Activated CD4-positive, CD25-positive, alpha-beta regulatory T cell treated with anti-CD3 and anti-CD28 coated beads, Interleukin-2, amount 50 U/mL, for 16 hours (primary cell): ENCODE measurements at places on chromosomes 13 and 19.

- no peak for DNase-seq
Measured at GRCh38 chr13:30851697-30852096, 54.4 kb upstream of the MEDAG start.

- no peak for DNase-seq
Measured at GRCh38 chr19:46579361-46579879, 21.7 kb upstream of the CALM3 start.

- no peak for DNase-seq
Measured at GRCh38 chr19:45168767-45169351, 8.1 kb upstream of the NKPD1 start.

- no peak for DNase-seq
Measured at GRCh38 chr19:52786078-52786463, 520 bp downstream of the ZNF600 start.

- DNase-seq: no peak
Measured at GRCh38 chr19:38731654-38732301, 12.5 kb downstream of the CAPN12 start.

- no peak for DNase-seq
Measured at GRCh38 chr13:40996426-40997092, 22.6 kb downstream of the ELF1 start.

- no peak for DNase-seq
Measured at GRCh38 chr19:28502879-28503734, 709.8 kb downstream of the UQCRFS1 start.

DNA sequence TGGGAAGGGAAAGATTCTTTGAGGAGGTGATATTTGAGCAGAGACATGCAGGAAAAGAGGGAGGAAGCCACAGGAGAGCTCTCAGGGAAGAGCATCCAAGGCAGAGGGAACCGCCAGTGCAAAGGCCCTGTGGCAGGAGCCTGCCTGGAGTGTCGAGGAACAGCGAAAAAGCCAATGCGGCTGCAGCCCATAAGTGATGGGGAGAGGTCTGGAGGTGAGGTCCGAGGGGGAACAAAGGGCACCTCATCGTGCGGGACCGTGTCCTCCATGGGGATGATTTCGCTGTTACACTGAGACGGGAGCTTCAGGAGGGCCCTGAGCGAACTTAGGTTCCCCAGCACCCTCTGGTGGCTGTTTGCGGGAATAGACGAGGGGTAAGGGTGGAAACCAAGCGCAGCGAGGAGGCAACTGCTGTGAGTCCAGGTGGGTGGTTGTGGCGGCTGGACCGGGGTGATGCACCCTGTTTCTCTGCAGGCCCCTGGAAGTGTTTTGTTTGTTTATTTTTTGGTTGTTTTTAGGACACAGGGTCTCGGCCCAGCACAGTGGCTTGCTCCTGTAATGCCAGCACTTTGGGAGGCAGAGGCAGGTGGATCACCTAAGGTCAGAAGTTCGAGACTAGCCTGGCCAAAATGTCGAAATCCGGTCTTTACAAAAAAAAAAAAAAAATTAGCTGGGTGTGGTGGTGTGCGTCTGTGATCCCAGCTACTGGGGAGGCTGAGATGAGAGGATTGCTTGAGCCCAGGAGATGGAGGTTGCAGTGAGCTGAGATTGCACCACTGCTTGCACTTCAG lies 5.9 kb upstream of the EHD2 start:
- peak; percentile 24 for DNase-seq

- peak; percentile 50 for DNase-seq
Measured at GRCh38 chr19:2648528-2648937, 54.0 kb downstream of the GNG7 start.

GRCh38 chr13:100128373-100128772 lies 39.5 kb downstream of the PCCA start:
- DNase-seq: no peak

DNA sequence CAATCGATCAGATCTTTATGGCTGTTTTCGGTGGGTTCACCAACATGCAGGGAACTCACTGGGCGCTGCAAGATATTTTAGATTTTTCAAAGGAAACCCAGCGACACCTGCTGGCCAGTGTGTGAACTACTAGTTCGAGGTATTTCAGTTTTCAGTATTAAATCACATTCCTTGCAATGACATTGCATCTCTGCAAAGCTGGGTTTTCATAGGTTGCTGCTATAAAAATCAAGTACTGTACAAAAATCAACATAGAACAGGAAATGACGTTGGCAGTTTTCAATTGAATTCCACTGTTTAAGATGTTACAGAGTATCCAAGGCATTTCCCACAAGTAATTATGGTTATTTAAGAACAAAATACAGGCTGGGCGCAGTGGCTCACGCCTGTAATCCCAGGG lies 17.6 kb downstream of the LIG1 start:
- DNase-seq: peak; percentile 49

GRCh38 chr19:2051773-2052704 lies 995 bp upstream of the MKNK2 start:
- no peak for DNase-seq

- DNase-seq: no peak
Measured at GRCh38 chr13:30791354-30792001, 56.1 kb downstream of the ALOX5AP start.

DNA sequence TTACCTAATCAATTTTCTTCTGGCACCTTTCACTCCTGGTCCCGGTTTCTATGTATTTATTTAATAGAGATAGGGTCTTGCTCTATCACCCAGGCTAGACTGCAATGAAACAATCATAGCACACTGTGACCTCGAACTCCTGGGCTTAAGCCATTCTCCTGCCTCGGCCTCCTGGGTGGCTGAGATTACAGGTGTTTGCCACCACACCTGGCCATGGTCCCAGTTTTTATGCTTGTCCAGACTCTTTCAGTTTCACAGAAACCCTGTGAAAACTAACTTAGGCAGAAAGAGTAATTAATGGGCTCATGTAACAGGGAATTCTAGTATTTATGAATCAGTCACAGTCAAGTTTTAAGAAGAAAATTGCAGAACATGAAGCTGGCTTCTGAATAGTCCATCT lies 9.0 kb upstream of the STK24 start:
- no peak for DNase-seq

- DNase-seq: no peak
Measured at GRCh38 chr19:19169236-19170052, 619 bp downstream of the MEF2B start.

DNA sequence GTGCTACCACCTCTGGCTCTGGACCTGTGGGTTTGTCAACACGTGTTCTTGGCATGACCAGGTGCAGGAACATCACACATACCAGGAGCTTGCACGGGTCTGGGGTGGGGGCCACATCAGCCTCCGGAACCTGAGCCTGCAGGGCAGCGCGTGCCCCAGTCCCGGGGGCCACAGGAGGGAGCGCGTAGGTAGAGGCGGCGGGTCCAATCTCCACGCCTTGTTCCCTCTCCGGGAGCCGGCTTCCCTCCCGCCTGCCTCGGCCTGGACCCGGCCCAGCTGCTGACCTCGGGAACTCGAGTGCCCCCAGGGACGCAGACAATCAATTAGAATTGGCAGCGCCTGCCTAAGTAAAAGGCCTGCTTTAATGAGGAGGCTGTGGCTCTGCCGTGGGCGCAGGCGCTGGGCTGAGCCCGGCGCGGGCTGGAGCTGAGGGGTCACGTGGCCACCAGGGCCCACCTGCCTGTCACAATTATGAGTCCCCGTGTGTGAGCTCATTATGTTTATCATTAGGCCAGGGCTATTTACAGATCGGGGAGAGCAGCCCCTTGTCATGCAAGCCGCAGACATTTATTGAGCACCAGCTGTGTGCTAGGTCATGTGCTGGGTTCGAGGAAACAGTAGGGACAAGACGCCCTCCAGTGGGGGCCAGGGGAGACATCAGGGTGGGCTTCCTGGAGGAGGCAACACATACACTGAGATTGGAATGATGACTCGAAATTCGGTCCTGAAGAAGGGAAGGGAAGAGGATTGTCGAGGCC lies 32.2 kb upstream of the TNFAIP8L1 start:
- DNase-seq: no peak

DNA sequence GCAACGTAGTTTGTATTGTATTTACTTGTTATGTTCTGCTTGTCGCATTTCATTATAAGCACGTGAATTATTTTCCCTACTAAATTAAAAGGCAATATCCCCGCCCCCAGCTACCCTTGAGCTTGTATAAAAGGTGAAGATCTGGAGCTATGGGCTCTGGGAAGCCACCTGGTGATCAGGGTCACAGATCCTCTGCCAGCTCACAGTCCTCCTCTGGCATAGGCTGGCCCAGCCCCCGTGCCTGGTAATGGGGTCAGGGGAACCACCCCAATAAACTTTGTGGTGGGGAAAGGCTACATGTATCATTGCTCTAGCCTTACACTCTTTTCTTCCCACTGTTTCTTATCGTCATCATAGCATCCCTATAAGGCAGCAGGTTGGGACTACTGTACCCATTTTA lies 190.2 kb upstream of the TSHZ3 start:
- DNase-seq: no peak

DNA sequence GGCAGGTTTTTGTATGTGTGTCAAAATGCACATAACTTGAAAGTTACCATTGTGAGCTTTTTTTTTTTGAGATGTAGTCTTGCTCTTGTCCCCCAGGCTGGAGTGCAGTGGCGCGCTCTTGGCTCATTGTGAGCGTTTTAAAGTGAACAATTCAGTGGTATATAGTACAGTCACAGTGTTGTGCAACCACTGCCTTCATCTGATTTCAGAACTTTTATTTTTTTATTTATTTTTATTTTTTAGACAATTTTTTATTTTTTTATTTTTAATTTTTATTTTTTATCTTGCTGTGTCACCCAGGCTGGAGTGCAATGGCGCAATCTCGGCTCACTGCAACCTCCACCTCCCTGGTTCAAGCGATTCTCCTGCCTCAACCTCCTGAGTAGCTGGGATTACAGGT lies 15.0 kb downstream of the SLC25A42 start:
- DNase-seq: no peak

GRCh38 chr19:51490676-51491075 lies 10.9 kb downstream of the SIGLEC12 start:
- no peak for DNase-seq

DNA sequence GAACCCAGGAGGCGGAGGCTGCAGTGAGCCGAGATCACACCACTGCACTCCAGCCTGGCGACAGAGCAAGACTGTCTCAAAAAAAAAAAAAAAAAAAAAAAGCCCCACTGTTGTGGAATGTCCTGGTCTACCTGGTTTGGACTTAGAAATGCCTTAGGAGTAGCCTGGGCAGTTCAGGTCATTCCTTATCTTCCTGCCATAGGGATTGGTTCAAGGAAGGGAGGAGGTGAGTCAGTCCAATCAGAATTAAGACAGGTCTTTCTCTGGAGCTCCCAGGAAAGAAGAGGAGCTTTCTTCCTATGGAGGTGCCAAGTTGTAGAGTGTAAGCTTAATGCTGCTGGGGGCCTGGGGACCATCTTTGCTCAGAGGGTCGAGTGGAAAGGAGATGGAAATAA lies 44.8 kb downstream of the SIPA1L3 start:
- DNase-seq: no peak

- DNase-seq: no peak
Measured at GRCh38 chr19:52739576-52739975, 4.7 kb upstream of the ZNF611 start.

GRCh38 chr19:51573331-51573730 lies 2.2 kb downstream of the ZNF175 start:
- DNase-seq: no peak

GRCh38 chr13:93318534-93319254 lies 92.1 kb downstream of the GPC6 start:
- no peak for DNase-seq

GRCh38 chr13:41515491-41516139 lies 58.3 kb downstream of the RGCC start:
- no peak for DNase-seq

GRCh38 chr13:78054157-78054556 lies 135.5 kb upstream of the EDNRB start:
- no peak for DNase-seq

DNA sequence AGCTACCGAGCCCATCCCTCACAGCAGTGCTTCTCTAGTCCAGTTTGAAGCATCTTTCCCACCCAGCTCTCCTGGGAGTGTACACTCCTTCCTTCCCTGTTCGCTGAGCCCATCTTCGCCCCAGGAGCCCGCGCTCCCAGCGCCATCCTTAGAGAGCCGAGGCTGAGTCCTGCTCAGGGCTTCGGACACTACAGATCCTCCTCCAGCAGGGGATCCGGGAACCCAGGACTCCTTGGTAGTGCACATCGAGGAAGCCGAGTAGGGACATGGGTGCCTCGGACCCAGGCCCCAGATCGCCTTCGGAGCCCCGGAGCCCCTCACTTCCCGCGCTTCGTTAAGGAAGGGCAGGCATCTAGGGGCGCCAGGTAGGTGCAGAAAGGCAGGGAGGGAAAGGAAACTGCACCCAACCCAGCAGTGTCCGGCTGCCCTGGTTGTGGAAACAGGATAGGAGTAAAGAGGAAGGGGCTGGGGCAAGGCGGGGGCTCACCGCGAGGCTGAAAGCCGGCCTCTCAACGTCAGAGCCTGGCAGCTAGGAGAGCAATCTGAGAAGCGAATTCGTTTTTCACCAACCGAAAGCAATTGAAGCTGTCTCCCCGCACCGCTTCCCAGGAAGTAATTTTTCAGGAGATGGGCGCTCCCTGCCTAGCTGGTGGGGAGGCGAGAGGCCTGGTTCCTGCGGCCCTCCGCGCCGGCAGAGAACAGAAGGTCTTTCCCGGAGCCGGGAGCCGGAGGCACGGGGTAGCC lies 1.0 kb downstream of the PDX1 start:
- no peak for DNase-seq

GRCh38 chr19:56566904-56567273 lies 379 bp upstream of the ZNF470 start:
- DNase-seq: peak; percentile 11

- DNase-seq: no peak
Measured at GRCh38 chr13:35849256-35849644, 281.9 kb downstream of the DCLK1 start.

DNA sequence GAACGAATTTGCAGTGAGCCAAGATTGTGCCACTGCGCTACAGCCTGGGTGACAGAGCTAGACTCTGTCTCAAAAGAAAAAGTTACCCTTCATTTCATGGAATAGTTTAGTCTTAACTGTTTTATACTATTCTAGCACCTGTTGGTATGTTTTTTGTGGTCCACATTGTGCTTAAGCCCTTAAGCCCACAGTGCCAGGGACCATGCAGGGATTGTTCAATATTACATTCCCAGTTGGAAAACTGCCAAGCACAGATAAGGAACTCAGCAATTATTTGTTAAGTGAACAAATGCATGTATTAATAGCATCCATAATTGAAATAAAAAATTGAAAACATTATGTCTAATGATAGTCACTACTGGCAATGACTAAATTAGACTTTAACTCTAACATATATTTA lies 193.5 kb downstream of the PCDH17 start:
- DNase-seq: no peak

- DNase-seq: no peak
Measured at GRCh38 chr13:33863188-33863789, 45.3 kb downstream of the RFC3 start.

DNA sequence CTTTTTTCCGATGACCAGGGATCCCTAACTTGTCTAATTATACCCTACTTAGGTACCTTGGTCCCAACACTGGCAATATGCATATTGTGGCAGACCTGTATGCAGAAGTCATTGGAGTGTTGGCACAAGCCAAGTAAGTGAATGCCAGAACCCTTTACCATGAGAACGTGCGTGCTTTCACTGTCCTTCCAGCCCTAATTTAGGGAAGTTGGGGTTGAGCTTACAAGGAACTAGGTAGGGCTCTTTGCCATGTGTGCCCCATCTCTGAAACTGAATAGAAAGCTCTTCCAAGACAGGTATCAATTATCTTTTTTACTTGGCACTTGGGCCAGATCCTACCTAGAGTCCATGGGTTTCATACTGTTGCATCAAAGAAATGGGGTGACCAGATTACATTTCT lies 93.2 kb downstream of the FRY start:
- no peak for DNase-seq

GRCh38 chr13:46126552-46127357 lies 21.9 kb upstream of the CPB2 start:
- DNase-seq: peak; percentile 20
